ENCODE measurements at places on chromosomes 12 and 14.

DNA sequence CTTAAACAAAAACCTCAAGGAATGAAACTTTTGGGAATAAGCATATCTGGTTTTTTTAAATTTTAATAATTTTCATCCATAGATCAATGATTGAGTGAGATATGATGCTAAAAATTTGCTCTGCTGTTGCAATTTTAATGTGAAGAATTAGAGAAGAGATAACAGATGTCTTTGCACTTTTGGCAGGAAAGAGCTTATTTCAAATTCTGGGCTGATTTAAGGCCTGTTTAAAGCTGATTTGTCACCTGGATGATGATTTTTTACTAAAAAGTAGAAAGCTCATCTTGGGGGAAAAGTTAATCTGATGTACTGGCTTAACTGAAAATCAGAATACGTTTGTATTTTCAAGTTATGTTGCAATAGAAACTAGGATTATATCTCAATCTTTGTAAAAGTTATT, 268.9 kb upstream of the NOVA1 start:
- DNase-seq = no peak

GRCh38 chr12:49089821-49090773, 4.5 kb downstream of the DHH start:
- DNase-seq = peak; percentile 79

GRCh38 chr14:103007555-103007954, 49.8 kb downstream of the CDC42BPB start:
- no peak for DNase-seq

GRCh38 chr12:118397708-118398440, 21.5 kb downstream of the SUDS3 start:
- no peak for DNase-seq

- DNase-seq = no peak
These were observed 280.3 kb upstream of the DIO2 start for GRCh38 chr14:80491650-80492049.

DNA sequence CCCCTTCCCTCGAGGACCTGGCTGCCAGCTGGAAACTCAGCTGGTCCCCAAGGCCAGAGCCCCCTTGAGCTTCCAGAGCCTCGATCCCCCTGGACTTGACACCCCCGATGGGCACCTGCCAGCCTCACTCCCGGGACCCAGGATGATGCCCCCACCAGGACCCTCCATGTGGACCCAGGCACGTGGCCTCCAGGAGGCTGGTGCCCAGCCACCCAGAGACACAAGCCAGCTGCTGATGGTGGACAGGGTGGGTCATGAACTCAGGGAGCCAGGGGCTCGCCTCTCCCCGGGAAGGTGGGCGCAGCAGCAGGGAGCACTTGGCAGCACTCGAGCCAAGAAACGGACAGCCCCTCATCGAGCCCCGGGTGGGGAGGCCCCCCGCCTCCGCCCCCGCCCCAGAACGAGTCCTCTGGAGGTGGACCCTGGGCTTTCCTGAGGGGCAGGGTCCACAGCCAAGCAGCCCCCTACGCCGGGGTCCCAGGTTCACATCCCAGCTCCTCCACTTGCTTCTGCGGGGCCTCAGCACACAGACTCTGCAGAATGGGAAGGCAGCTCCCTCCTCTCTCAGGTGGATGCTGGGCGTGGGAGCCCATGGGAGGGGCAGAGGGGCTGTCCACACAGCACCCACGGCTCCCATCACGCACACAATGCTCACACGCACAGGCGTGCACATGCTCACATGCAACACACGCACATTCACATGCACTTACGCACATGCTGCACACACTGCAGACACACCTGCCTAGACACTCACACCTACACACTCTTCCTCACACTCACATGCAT, 12.1 kb downstream of the C14orf180 start:
- DNase-seq = no peak

DNA sequence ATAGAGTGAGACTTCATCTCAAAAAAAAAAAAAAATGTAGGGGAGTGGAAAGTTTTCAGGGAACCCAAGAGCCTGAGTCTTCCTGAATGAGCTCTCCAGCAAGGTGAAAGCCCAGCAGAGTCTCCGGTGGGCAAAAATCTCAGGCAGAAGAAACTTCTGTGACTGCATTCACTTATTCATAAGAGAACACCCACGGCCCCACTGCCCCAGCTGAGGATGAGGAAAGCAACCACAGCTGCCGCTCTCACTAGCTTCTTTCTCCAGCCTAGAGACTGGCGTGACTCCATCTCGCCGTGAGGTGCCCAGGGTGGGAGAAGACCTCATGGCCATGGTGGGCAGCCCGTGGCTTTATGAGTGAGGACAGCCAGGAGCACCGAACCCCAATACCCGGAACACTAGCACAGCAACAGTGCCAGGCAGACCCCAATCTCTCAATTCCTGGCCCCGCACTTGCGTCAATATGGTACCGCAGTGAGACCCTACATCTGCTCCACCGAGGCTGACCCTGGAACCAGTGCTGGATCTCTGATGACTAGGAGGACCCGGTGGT, 29.7 kb upstream of the DYNC1H1 start:
- DNase-seq = peak; percentile 71

- DNase-seq = no peak
These were observed 492.2 kb downstream of the FLRT2 start for GRCh38 chr14:86022031-86022629.

DNA sequence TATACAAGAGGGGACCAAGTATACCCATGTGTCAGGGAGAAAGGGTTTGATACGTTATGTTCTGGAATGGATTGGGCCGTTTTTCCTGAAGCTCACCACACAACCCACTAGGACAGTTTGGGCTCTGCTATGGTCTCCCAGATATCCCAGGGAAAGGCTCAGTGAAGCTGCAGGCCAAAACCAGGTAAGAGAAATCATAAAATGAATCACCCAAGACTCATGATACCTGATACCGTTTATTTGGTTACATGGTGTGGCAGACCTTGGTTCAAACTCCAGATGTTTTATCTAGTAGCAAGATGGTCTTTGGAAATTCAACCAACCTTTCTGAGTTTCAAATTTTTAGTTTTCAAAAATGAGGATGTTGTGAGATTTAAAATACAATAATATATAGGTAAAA, 177.6 kb downstream of the C12orf75 start:
- no peak for DNase-seq

DNA sequence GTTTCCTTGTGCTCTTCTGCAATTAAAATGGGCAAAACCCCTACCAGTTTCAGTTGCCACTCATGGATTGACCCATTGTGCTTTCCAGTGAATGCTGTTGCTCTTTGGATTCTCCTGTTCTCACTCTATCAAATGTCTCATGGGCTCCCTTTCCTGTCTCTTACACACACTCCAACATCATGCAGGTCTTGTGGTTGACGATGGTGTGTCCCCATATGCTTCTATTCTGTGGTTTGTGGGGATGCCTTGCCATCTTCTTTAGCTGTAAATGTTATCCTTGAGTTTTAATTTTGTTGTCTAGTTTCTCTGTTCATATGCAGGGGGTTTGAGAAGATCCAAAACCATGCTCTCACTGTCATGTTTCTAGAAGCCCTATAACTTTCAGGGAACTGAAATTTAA, 31.9 kb upstream of the FBXO34 start:
- DNase-seq = no peak

DNA sequence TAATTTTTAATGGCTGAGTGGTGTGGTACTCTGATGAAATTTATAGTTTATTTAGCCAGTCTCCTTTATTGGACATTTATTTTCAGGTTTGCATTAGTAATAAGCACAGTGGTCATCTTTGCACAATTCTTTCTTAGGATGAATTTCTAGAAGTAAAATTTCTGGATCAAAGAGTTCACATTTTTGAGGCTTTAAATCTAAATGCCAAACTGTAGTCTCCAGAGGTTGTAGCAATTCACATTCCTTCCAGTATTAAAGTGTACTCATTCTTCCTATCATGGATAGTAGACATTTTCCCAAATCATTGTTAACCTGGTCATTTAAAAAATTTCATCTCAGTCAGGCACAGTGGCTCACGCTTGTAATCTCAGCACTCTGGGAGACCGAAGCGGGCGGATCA, 24.8 kb downstream of the SLC39A9 start:
- no peak for DNase-seq

DNA sequence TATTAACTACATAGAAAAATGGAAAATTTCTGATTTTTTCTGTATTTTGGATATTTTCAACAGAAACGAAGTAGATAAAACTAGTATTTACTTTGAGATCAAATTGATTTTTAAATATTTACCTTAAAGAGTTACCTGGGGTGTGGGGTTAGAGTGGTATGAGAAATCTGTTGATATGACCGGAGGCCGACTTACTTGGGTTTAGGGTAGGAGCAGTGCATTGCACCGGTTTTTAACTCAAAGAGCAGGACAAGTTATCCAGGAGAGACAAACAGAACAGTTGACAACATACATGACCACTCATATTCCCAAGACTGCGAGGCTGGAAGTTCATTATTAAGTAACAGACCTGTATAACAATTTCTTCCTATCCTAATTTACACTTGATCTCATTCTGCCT, 31.4 kb downstream of the TPH2 start:
- DNase-seq = no peak

GRCh38 chr12:63023926-63024325, 89.0 kb upstream of the PPM1H start:
- DNase-seq = no peak

- DNase-seq = no peak
These were observed 574.1 kb downstream of the SLC16A7 start for GRCh38 chr12:60169904-60170303.

DNA sequence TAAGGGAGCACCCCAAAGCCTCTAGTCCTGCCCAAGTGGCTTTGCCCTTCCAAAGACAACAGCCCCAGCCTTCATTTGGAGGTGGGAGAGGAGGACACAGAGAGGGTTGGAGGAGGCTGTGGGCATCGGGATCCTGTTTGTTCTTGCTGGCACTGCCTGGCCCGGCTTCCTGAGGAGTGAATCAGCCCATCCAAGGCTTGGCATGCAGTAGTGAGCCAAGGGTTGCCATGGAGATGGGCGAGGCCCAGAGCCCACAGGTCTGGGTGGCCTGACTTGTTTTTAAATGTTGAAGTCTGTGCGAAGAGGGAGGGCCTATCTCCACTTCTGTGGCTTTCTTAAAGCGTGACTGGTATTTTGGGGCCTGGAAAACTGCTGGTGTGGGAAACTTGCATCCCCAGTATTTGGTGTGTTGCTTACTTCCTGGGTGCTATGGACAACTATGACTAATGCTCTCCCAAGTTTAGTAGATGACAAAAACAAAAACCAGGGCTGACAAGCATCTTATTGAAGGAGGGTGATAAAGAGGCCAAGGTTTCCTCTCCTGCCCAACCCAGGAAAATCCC, 15.8 kb downstream of the CD9 start:
- DNase-seq = peak; percentile 59

DNA sequence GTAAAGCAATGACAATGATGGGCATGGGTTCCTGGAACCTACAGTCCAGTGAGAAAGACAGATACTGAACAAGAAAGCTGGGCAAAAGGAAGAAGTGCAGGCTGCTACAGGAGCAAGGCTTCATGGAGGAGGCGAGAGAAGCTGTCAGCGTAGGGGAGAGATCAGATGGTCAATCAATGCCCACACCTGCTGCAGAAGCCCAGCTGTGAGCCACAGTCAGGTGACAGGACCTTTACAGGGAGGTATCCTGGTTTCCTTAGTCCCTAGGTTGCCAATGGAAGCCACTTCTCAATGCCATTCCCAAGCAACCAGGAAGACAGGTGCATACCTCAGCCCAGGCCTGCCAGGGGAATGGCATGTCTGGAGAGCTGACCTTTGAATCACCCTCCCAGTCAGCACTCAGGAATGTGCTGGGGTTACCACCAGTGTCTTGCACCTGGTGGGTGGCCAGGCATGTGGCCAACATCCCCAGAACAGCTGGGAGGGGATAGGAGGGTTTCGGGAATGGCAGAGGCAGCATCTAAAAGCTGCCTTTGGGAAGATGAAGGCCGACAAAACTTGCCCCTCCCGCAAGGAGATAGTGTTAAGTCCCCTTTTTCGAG, 170.3 kb downstream of the TTC7B start:
- no peak for DNase-seq

DNA sequence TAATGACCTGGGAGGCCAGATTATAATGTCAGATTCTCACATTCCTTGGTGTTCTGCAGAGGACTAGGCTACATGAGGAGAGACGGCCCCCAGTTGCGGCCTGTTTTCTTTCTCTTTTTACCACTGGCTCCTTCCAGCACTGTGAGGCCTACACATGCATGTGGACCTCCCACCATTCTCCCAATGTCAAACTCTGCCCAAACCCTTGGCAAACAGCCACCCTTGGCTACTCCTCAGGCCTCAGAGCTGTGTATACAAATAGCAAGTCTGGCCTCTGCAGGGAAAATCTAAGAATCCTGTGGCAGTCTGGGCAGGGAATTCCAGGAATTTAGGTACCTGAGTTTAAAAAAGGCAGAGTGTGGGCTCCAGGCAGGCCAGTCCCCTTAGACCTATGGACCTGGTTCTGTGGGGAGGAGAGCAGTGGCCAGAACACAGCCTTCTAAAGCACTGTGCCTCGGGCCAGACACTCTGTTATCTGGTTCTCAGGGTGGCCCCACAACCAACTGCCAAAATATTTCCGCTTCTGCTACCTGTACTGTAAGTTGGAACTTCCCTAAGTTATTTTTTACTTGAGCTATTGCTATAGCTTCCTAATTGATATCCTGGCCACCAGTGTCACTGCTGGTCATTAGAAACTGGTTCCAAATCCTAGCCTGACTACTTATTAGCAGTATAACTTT, 19.9 kb upstream of the NEDD1 start:
- DNase-seq = no peak

DNA sequence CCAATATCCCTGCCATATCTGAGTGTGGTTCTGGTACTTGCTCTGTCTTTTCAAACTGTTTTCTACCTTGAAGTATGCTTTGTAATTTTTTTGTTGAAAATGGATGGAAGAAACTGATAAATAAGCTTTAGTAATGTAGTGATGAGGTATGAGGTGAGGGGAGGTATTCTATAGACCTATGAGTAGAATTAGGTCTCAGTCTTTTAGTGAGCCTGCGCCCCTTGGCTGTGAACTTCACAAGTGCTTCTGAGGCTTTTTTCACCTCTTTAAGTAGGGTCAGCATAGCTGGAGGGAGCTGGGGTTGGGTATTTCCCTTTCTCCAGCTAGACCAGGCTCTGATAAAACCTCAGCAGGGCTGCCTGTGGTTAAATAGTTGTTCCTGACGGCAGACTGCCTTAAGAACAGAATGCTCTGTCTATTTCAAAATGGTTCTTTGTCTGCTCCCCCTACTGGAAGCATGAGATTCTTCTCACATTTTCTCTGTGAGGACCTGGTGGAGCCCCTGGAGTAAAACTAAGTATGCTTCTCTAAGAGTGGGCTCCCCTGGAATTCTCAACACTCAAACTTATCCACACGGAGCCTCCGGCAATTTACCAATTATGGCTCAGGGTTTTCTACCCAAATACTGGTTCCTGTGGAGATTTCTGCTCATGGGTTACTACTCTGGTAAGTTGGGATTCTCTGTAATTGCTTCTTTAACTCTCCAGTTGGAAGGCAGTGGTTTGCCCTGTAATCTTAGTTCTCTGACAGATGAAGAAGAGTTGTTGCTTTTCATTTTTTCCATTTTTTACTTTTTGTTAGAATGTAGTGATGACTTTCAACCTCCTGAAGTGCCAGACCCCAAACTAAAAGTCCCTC, 13.1 kb downstream of the KRT5 start:
- DNase-seq = peak; percentile 31

- DNase-seq = no peak
These were observed 2.3 kb downstream of the PIWIL1 start for GRCh38 chr12:130339951-130340350.

Data from suppressor macrophage treated with lipopolysaccharide for 1 hour (primary cell).